ENCODE measurements at places on chromosomes 7 and 10.
A peak's percentile ranks its signal among the peaks of the same experiment; 100 is the strongest.

DNA sequence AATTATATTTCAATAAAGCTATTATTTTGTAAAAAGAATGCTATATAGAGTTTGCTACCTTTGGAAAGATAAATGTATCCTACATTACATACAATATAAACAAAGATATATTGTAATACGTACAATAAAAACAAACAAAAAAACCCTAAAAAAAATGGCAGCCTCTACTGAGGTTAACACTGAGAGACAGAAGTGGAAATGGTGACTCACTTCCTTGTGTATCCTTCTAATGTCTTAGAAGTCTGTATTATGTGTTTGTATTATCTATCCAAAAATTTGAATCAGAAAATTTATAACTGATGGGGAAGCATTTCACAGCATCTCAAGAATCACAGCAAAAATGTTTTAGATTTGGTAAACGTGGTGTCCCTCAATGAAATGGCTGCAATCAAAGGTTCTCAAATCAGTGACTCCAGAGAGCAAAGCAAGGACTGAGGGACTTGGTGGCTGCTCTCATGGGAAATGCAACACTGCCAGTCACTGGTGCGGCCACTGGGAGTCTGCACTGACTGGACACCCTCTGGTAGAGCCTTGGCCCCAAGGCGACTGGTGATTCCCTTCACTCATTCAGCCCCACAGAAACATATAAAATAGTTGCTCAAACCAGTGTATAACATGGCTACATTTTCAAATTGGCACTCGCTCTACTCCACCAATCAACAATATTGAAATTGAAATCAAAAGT, 53.8 kb downstream of the PANK1 start:
- DNase-seq, result no peak

DNA sequence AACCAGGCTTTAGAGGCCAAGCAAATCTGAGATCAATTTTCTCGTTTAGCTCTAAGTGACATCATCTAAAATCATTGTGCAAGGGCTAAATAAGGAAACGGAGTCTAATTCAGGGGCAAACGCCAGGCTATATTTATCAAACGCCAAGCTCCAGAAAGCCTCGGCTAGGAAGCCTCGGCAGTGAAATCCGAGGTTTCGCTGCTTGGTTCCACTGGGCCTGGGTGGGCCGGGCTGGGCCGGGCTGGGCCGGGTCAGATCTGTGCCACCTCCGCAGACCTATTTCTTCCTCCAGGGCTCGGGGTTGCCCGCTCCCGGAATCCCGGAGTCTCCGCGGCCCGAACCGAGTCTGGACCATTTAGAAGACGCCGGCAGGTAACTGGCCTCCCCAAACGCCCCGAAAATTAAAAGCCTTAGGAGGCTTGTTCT, 459 bp upstream of the FEZF1 start:
- DNase-seq, result no peak

- DNase-seq, result no peak
Observed at GRCh38 chr10:1552881-1553670, 184.2 kb downstream of the ADARB2 start.

DNA sequence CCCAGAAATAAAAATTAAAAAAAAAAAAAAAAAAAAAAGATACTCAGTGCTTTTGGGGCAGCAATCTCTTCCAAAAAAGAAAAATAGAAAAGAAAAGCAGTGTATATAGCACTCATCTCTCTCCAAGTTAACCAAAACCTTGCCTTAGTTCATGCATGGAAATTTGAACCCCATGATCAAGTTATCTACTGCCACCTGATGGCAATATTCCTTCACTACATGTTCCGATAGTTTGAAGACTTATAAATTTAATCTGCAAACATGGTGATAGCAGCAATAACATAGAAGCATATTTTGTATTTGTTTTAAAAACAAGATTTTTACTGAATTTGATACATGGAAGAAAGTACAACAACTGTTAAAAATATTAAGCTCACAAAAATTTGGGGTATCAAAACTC, 48.6 kb upstream of the SLIT1 start:
- DNase-seq, result peak; percentile 23

GRCh38 chr10:115171392-115171960, 78.3 kb downstream of the ATRNL1 start:
- no peak for DNase-seq

- no peak for DNase-seq
Observed at GRCh38 chr10:113412161-113412560, 140.7 kb upstream of the HABP2 start.

DNA sequence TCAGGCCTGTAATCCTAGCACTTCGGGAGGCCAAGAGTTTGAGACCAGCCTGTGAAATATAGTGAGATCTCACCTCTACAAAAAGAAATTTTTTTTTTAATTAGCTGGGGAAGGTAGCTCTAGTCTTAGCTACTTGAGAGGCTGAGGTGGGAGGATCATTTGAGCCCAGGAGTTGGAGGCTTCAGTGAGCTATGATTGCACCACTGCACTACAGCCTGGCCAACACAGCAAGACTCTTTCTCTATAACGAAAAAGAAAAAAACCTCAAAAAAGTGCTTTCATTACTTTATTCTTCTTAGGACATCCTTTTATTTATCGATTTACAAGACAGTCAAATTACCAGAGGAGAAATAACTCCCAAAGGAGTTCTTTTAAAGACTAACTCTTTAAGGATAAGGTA, 49.4 kb upstream of the EXOC4 start:
- no peak for DNase-seq

DNA sequence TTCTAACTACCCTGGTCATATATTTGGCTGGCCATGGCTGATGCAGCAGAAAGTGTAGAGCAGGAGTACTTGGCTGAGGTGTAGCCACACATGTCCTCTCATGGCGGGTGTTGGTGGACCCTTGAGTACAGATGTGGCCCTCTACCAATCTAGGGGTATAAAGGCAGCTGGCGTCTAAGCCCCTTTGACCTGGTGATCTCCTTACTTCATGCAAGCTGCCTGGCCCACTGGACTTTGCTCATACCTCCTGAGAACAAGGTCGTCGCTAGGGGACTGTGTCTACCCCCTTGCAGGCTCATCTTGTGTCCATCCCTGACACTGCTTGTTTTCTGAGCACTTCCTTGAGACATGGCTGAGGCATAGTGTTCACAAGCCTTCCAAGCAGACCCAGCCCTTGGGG, 287.8 kb downstream of the RPS24 start:
- DNase-seq, result no peak

DNA sequence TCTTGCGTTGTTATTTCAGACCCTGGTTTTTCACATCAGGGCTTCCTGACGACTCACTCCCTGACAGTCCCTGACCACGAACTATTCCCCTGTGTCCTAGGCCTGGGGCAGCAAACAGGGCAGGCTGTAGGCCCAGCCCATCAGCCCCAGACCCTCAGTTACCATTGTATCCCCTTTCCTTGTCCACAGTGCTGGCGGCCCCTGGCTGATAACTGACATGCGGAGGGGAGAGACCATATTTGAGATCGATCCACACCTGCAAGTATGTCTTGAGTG, 50.5 kb upstream of the TRIM8 start:
- no peak for DNase-seq

GRCh38 chr10:119659951-119660350, 8.8 kb downstream of the BAG3 start:
- DNase-seq, result no peak

All from CD4-positive, alpha-beta T cell treated with Interleukin-10 for 1 hour (primary cell).